ENCODE measurements at places on chromosomes 2 and 18.

DNA sequence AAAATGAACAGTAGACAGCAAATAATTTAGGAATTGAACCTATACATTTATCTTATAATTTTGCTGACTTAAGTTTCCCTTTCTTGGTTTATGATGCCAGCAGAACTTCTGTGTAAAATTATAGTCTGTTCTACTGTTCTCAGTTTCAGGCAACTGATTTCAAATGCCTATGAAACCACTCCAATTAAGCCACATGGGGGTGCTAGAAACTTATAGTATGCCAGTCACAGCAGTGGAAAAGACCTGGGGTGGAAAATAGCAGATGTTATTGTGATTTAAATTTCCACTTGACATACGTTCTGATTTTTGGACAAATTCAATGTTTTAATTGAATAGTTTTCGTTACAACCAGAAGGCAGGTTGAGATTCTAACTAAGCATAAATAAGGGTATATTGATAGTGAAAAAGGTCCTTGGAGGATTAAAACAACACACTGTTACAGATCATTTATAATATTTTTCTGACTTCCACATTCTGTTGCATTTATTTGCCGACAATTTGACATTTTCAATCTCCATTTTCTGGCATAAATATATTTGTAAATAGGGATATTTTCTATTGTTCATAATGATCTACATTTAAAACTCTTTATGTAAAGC, 61.4 kb downstream of the CPS1 start:
- DNase-seq: no peak

DNA sequence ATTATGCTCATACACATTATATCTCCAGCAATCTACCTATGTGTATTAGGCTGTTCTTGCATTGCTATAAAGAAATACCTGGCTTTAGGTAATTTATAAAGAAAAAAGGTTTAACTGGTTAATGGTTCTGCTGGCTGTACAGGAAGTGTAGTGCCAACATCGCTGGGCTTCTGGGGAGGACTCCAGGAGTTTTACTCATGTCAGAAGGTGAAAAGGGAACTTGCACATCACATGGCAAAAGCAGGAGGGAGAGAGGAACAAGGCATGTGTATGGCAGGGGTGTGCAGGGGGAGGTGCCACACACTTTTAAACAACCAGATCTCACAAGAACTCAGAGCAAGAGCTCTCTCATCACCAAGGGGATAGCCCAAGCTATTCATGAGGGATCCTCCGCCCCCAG, 715.4 kb upstream of the ZEB2 start:
- no peak for DNase-seq

DNA sequence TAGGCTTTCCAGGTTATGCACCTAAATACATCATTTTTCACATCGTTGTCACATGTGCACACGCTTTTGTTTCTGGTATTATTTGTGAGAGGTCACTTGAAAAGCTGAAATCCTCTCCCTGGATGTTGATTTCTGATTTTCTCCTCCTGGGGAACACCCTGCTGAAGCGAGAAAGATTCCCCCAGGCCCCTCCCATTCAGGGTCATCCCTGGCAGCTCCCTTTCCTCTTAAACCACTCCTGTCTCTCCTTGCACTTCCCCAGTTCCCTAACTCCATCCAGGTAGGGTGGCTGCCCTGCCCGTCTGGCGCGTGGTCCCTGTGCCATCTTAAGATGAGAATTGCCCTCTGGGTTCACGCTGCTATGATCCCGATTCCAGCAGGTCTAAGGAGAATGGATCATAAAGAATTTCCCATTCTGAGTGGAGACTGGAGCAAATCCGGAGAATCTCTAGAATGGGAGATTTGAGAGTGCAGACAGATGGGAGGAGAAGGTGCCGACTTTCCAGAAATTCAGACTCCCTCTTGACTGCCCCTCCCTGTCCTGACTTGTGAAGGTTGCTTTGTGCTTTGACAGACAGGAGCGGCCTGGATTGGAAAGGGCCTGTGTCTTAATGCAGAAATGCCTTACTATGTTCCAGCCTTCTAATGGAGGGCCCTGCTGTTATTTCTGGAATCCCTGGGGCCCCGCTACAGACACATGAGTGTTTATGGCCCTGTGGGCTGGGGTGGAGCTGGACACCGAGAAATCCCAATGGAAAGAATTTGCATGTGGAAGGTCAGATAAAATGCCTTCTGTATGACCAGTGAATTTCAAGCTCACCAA, 1.3 kb upstream of the YWHAQ start:
- no peak for DNase-seq

DNA sequence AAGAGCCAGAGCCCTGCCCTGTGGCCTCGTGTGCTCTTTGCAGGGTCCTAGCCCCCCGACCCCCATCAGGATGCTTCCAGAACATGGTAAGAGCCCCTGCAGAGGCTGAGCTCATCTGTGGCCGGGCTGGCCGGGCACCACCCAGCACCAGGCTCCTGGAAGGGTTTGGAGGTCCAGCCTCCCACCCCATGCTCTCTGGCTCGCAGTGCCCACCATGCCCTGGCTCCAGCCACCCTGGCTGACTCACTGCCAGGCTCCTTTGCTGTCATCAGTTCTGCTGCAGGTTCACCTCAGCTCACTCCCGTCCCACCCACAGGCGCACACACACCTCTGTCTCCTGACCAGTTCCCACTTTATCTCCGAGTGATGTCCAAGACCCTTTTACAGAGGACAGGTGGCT, 37.5 kb downstream of the EIF4E2 start:
- DNase-seq: no peak

GRCh38 chr18:23585007-23585871, 1.1 kb downstream of the NPC1 start:
- DNase-seq: no peak

DNA sequence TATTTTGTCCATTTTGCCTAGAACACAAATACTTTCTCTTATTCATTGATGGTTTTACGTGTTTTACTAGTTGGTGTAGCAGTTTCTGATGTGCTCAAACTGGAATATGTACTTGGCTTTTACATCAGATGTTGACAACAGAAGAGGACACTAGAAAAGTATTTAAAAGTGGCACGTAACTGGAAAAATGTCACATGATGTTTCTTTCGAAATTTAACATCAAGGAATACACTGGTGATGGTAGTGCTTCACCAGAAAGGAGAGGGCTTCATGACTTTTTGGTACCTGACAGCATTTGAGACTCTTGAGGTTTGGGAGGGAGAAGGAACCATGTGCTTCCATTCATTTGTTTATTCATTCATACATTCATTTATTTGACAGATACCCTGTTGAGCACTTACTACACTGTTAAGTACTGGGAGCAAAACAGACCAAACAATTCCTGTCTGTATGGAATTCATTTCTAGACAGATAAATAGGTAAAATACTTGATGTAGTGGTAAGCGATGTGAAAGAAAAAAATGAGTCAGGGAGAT, 1.5 kb downstream of the GIGYF2 start:
- no peak for DNase-seq

GRCh38 chr2:42049221-42050009, 1.6 kb downstream of the PKDCC start:
- DNase-seq: no peak

- no peak for DNase-seq
These were observed 121.2 kb downstream of the LYPD6 start for GRCh38 chr2:149451417-149452165.

DNA sequence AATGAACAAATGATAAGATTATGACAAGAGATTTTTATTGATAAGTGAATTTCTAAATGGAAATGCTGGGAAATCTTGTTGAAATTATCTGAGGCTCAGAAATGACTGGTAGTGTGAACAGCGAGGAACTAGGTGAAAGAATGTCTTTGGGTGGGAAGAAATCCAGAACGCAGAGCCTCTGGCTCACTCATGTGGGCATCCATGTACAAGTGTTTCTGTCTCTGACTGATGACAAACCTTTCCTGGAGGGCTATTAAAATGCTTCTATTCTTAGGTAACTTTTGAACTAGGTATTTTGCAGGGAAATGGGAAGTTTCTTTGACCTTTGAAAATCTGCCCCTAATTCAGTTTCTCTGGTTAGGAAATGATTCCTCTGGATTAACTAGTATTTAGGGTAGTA, 598.6 kb downstream of the SLC4A3 start:
- no peak for DNase-seq

- DNase-seq: no peak
These were observed 15.6 kb upstream of the NFATC1 start for GRCh38 chr18:79379931-79380815.

DNA sequence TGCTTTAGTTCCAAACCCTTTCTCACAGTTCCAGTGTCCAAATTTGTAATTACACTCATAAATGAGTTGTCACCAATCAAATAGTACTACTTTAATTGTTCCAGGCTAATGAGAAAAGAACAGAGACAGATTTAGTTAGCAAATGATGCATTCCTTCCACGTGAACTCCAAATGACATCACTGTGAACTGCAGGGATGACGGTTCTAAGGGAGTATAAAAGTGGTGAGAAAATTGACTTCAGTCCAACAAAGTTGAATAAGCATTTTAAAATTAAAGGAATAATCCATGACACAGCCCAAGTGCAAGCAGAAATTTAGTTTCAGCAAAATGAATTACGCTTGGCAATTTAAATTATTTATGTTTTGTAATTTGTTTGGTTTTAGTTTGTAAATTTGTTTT, 102.0 kb upstream of the LRATD1 start:
- no peak for DNase-seq

GRCh38 chr2:179336782-179337534, 72.3 kb upstream of the SESTD1 start:
- no peak for DNase-seq

DNA sequence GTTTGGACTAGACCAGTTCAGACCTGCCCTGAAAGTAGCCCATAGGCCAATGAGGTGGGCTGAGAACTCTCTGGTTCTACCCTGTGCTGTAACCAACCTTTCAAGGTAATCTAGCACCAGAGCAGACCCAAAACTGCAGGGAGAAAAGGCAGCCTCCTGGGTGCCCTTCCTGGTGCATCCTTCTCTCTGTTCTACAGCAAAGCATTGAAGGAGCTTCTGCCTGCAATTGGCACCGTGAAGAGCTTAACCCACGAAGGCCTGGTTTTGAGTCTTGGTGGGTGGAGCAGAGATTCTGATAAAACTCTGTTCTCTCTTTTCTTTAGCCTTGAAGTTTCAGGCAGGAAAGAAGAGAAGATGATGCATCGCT, 55.5 kb downstream of the LIPG start:
- no peak for DNase-seq

DNA sequence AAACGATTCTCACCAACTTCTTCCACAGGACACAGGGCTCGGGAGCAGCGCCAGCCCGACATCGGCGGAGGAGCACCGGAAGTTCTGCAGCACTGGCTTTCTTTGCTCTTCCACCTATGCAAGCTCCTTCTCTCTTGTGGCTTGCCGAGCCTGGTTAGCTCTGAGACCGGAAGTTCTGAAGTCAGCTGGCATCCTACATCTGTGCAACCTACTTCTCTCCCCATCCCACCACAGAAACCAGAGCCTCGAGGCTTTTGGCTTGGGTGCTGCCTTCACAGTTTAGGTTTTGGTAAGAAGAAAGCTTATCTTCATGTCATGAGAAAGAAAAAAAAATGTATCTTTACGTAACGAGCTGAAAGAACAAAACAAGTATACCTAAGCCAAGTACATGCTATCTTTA, 111.7 kb downstream of the ANKRD44 start:
- DNase-seq: peak; percentile 75

DNA sequence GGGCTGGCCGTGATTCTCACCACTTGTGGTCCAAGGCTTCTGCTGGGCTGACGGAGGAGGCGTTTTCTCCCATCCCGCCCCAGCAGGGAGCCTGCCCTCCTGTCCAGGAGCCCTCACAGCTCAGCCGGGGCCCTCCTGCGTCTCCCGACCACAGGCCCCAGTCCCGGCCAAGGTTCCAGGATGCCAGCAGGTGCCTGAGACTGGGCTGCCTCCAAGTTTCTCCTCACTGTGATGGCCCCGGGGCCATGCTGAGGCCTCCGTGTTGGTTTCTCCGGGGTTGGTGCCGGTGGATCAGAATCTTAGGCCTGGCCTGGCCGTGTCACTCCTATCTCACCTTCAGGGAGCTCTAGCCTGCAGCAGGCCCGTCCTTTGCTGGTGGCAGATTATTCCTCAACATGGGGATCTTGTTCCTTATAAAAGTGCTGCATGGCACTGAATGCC, 5.9 kb downstream of the KCNG2 start:
- no peak for DNase-seq

DNA sequence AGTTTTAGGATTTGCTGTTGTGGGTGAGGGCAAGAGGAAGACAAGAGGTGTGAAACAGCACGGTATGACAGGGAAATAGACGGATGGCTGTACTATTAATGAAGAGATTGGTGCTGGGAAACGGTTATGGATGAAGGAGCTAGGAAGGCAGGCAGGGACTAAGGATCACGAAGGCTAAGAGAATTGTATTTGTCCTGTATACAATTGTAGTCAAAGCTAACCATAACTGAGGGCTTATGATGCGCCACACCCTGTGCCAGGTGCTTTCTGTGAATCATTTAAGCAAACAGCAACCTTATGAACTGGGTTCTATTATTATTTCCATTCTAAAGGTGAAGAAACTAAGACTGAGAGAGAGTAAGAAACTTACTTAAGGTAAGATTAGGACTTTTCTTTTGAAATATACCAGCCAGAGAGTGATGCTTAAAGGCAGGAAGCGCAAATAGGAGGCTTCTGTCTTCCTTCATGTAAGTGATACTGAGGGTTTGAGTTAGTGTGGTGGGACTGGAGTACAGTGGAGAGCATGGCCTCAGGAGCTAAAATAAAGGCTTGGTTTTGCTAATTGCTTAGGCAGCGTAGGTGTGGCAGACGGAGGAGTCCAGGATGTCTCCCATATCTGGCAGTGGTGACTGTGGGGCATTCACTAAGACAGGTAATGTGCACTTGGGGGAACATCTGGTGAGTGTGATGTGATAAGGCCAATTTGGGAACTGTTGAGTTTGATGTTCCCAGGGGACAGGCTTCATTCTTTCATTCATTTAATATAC, 85.8 kb downstream of the PLEKHM3 start:
- no peak for DNase-seq

GRCh38 chr2:2237563-2237962, 93.5 kb downstream of the MYT1L start:
- DNase-seq: no peak

DNA sequence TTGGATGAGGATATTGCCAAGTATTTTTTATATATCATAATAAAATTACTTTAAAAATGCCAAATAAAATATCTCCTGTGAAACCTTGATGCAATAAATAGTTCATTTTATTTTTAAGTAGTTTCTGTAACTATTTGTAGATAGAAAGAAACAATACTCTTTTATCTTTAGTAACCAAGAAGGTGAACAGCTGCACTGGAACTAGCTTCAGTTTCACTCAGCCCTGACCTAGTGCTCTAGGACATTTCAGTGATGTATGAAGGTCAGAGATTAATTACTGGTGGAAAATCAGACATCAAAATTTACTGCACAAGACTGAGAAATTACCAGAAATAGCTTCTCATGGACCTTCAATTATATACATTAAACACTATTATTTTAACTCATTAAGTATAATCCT, 1305.0 kb downstream of the CNTNAP5 start:
- DNase-seq: no peak

Data from activated naive CD4-positive, alpha-beta T cell (primary cell).